ENCODE measurements at places on chromosomes 2 and 18.

GRCh38 chr2:74297391-74297790, 45.8 kb downstream of the SLC4A5 start:
- DNase-seq: no peak

DNA sequence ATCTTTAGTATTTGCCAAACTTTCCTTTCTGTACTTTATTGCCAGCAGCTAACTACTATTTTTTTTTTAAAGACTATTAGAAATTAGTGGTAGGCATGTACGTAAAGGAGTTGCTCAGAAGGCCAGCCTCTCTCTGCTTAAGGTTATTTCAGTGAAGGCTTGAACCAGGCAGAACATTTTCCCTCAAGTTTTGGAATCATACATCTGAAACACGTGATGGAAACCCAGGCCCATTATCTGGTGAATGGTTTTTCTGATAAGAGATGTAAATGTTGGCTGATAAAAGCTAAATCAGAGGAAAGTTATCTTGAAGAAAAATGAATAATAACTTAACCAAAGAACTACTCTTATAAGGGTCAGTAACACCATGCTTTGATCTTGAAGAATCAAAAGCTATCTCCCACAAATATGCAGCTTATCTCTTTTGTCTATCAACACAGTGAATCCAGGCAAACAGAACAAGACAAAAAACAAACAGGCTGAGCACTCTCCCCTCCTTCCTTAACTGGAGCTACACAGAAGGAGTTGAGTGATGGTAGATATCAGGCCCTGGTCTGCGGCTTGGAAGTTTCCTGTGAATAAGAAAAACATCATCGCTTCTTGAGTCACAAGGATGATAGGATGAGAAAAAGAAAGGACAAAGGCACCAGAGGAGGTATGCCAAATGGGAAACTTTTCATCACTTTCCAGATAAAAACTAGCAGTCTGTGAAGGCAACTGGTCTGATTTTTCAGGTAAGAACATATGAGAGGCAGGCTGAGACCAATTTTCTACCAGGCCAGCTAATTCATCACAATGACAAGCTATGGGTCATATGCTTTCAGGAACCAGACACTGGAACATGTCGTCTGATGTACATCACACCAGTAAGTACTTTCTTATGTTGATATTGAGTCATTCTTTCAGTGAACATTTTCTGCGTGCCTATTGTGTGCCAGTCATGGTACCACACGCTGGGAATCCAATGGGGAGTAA, 88.4 kb upstream of the STK17B start:
- no peak for DNase-seq

DNA sequence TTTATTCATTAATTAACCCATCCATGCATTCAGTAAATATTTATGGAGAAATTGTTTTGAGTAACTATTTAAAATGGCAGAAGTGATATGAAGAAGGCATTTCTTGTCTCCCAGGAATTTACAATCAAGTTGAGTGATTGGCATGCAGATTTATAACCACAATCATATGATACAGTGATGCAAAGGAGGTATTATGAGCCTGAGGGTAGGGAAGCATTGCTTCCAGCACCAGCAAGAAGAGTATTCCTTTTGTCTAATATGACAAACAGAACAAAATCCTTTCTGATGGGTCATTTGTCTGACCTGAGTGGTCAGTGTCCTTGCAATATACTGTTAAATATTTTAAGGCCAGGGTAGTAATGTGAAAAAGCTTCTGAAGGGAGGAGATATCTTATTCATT, 244.2 kb upstream of the RGPD4 start:
- no peak for DNase-seq

DNA sequence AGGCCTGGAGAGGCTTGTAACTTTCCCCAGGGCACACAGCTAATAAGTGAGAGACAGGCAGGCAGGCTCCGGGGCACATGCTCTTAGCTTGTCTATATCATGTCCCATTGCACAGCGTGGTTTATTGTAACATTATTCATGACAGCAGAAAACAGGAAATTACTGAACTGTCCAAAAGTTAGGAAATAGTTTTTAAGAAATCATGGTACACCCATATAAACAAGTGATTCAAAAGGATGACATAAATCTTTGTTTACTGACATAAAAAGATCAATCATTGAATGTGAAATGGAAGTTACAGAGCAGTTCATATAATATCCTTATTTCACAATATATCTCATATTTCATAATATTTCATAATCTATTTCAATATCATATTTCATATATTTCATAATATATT, 34.3 kb upstream of the TXNDC2 start:
- no peak for DNase-seq

DNA sequence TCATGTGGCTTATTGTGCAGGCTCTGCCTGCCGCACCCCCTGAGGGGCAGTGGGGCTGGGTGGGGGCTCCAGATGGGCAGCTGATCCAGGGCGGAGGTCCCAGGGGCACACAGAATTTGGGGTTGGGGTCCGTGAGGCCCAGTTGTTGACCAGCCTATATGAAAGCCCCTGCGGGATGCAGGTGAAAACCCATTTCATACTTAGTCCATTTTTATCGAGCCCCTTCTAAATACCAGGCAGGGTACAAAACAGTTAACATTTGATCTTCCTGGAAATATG, 30.6 kb downstream of the MYO7B start:
- DNase-seq: no peak

GRCh38 chr2:173855661-173856060, 109.5 kb downstream of the SP3 start:
- no peak for DNase-seq

- no peak for DNase-seq
These were observed 25.8 kb downstream of the GPR55 start for GRCh38 chr2:230899287-230899686.

DNA sequence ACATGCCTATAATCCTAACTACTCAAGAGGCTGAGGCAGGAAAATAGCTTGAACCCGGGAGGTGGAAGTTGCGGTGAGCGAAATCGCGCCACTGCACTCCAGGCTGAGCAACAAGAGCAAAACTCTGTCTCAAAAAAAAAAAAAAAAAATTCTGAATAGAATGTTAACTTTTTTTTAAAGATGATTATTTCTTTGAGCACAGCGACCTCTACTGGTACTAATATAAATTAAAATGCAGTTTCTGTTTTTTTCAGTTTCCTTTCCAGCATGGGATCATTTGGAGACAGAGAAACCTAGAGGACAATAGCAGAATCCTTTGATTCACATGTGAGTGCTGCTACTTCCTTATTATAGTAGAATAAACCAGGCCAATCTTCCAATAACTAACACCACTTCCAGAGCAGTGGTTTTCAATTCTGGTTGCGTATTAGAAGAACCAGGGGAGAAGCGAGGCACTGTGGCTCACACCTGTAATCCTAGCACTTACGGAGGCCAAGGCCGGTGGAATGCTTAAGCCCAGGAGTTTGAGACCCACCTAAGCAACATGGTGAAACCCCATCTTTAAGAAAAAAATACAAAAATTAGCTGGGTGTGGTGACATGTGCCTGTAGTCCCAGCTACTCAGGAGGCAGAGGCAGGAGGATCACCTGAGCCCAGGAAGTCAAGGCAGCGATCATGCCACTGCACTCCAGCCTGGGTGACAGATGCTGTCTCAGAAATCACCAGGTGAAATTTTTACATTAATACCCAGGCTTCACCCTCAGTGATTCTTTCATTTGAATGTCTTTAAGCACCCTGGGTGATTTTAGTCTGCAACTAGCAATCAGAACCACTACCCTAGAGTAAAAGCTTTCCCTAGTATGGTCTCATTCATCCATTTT, 10.1 kb downstream of the SRSF7 start:
- DNase-seq: no peak

GRCh38 chr2:126496493-126496892, 159.5 kb upstream of the GYPC start:
- no peak for DNase-seq

DNA sequence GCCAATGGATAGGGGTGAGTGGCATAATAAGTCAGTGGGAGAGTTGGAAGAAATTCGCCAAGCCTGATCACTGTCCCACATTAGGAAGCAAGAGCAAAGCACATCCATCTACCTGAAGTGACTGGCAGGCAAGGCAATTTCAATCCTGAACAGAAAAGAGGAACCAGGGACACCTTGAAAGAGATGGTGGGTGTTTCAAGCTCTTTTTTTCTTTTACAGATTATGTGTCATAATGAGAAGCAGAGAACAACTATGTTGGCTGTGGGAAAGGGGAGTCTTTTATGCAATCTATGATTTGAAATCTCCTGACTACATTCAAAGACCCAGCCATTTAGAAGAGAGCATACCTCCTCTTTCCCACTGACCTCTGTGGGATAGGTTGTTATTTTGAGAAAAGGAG, 63.5 kb downstream of the TGIF1 start:
- DNase-seq: no peak

DNA sequence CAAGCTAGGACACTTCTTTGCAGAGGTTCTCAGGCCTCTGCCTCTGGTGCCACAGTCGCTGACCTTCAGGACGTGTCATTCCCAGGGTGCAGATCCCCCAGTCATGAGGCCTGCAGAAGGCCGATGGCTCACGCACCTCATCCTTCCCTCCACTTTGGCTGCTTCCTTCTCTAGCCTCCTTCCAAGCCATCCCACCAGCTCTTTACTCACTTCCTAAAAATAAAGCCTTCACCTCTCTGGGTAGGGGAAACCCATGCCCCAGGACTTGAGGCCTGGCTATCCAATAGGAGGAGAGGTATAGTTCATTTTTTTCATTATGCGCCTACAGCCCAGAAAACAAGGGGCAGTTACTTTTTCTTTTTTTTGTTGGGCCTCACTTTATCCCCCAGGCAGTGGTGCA, 91.4 kb downstream of the B3GNT2 start:
- no peak for DNase-seq

GRCh38 chr18:76459687-76460350, 35.2 kb downstream of the ZNF516 start:
- DNase-seq: no peak

DNA sequence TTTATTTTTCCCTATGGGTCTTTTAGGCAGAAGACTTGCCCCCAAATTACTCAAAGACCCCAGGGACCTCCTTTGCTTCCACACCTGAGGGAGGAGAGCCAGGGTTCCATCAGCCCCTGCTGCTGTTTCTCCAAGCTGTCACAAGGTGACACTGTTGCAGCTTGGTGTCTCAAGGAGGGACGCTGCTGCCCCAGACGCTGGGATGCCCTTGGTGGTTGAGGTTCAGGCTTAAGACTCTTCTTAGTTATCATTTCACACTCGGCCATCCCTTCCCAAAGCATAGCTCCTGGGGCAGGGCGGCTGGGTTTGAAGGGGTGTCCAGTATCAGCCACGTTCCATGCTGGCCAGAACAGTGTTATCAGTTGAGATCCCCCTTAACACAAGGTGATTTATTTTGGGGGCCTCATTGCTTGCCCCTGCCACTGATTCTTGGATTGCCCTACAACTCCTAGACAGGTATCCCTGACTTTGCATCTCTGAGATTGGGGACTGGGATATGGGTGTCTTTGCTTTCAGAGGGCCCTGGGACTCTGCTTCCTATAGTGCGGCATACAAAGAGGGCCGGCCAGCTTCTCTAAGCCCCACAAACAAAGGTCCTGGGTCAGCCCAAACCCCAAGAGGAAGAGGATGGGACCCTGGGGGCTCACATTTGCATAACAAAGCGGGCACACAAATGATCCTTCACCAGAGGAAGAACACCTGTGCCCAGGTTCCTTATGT, 22.7 kb downstream of the GPR55 start:
- DNase-seq: no peak

- no peak for DNase-seq
These were observed 242.7 kb upstream of the ZSWIM2 start for GRCh38 chr2:187091664-187092063.

GRCh38 chr2:128301501-128301966, 17.1 kb downstream of the HS6ST1 start:
- no peak for DNase-seq

DNA sequence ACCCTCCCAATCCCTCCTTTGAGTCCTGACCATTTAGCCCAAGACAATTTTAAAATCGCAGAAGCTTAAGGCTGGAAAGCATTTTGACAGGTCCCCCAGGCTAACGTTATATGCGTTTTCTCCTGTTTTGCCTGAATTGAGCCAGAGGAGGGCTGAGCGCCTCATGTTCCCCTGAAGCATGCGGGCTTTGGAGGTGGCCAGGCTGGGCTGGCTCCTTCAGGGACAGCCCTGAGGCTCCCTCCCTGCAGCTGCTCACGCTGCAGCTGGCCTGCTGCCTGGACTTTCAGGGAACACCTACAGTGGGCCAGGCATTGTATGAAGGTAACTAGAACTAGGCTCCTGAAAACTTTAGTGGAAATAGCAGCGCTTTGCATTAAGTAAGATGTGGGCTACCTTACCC, 179.2 kb downstream of the ACKR3 start:
- no peak for DNase-seq

GRCh38 chr2:71788601-71789240, 335.4 kb downstream of the DYSF start:
- DNase-seq: no peak

GRCh38 chr2:69216535-69217332, 170.3 kb downstream of the GFPT1 start:
- DNase-seq: no peak

- no peak for DNase-seq
These were observed 15.2 kb downstream of the ASXL3 start for GRCh38 chr18:33593261-33593660.

- peak; percentile 11 for DNase-seq
These were observed 3.9 kb upstream of the SOS1 start for GRCh38 chr2:39124746-39125057.

DNA sequence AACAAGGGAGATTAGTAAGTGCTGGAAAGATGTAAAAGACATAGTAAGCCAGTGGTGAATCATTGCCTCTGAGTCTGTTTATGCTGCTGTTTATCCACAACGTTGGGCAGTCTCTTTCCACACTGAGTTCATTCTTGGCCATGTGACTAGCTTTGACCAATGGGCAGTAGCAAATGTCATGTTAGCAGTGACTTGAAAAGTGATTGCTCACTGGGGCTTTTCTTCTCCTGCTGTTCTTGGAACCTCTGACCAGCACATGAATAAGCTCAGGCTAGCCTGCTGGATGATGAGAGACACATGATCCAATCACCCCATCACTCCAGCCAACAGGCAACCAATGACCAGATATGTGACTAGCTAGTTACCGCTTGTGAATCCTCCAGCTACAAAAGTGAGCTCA, 360.4 kb downstream of the SLC4A3 start:
- no peak for DNase-seq
